Activated T-cell treated with anti-CD3 and anti-CD28 coated beads for 1 hour (primary cell): ENCODE measurements at places on chromosomes 6 and 20.

- peak; percentile 23 for DNase-seq
These were observed 496 bp downstream of the GRM4 start for GRCh38 chr6:34145161-34146020.

GRCh38 chr20:25632940-25633790 is 9.4 kb upstream of the NANP start:
- no peak for DNase-seq

DNA sequence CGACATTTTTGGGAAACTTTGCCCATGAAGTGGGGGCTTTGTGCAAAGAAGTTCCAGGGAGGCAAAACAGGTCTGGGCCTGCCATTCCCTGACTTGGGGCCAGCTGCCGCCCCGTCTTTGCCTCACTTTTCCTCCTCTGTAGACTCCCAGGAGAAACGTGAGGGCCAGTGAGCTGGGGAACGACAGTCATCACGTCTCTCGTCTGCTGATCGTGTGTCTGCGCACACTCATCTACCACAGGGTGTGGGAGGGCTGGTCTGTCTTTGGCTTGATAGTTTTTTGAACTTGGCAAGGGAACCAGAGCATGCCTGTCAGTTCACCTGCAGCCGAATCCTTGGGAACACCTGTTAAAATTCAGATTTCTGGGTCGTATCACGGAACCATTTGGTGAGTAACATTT is 8.5 kb downstream of the GHRH start:
- DNase-seq = no peak

DNA sequence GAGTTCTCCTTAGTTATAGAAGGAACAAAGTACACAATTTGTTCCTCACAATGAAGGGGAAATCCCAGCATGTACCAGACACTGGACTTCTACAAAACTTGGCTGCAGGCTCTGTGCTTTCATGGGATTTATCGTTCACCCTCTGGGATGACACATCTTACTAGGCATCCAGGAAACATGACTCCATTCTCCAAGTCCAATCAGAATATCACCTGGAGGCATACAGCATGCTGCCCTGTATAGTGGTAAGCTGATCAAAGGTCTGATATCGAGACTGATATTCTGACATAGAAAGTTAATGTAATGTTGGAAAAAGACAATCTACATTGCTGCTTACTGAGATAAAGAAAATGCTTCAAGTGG is 6.7 kb downstream of the RWDD2A start:
- no peak for DNase-seq

DNA sequence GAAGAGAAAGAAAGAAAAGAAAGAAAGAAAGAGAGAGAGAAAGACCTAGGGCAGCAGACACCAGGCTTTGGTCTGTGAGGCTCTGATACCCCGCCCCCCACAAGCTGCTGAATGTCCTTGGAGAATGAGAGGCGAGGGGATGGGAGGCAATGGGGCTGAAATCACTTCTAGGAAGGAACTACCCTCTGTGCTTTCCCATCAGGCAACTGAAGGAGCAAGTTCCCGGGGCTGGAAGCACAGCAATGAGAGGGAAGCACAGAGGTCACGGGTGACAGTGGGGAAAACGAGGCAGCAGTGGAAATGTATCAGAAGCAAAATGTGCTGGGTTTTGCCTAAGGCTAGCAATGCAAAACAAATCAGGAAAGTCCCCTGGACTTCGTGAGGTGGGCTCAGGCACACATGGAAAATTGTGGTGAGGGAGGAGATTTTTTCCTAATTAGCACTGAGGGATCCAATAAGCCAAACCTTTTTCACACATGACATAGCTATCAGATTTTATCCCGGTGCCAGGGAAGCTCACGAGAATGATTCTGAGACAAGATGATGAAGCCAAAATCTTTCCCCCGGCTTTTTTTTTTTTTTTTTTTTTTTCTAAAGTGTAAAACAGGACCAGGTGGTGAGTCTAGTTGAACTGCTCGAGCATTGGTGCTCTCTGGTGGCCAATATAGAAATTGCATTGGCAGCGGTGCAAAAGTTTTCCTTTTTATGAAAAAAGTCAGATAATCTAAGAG is 16.8 kb upstream of the ARFGEF2 start:
- peak; percentile 39 for DNase-seq

DNA sequence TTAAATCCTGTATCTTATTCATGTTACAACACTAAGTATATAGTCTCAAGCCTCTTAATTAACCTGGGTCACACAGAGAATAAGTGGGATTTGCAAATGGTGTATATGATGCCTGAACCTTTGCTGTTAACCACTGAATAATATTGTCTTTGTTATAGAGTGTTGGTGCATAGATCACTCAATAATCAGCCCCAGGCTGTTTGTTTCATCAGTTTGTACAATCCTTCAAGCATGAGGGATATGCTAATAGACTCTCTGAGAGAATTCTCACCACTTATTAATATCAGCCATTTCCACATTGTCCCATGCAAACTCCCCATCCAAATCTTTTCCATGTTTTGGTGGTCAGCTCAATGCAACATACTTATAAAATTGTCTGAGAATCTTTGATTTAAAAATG is 21.7 kb downstream of the OR2B6 start:
- DNase-seq = no peak

DNA sequence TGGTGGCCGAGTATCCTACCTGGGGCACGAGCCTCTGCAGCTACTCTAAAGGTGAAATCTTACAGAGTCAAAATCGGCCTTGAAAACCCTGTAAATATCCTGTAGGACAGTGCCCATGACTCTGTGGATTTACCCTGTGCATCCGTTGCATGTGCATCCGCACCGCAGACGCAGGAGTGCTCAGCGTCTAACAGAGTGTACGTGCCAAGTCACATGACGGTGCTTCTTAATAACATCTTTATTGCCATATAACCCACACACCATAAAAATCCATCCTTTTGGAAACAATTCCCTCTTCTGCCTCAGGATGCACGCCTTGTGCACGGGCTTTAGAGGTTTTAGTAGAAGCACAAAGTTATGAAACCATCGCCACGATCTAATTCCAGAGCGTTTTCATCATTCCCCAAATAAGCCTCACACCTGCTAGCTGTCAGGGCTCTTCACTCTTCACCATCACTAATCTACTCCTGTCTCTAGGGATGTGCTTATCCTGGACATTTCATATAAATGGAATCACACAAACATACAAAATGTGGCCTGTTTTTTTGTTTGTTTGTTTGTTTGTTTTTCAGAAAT is 384.5 kb upstream of the SULF2 start:
- DNase-seq = no peak

- DNase-seq = no peak
These were observed 15.7 kb upstream of the SAYSD1 start for GRCh38 chr6:39130691-39131090.

GRCh38 chr6:32906539-32906938 is 34.3 kb downstream of the HLA-DMB start:
- DNase-seq = no peak

DNA sequence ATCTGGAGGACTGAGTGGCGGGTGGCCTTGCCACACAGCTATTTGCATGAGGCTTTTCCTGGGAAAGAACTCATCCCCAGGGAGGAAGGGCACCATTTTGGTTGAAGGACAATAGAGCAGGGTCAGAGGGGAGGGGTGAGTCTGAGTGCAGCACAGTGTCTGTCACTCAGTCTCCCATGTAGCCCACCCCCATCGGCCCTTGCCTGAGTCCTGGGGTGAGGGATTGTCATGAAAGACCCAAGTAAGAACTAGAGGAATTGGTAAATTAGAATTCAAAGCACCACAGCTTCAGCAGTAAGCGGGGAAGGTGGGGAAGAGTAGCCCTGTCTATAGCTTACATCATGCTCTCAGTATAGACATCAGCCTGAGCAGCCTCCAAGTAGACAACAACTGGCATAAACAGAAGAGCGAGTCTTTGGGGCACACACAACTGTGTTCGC is 90.4 kb upstream of the TMEM30A start:
- no peak for DNase-seq

GRCh38 chr6:34489207-34489805 is 23.4 kb downstream of the PACSIN1 start:
- no peak for DNase-seq

GRCh38 chr6:167077241-167077932 is 45.5 kb upstream of the CCR6 start:
- no peak for DNase-seq

GRCh38 chr20:58045579-58045978 is 182.9 kb downstream of the ANKRD60 start:
- no peak for DNase-seq

DNA sequence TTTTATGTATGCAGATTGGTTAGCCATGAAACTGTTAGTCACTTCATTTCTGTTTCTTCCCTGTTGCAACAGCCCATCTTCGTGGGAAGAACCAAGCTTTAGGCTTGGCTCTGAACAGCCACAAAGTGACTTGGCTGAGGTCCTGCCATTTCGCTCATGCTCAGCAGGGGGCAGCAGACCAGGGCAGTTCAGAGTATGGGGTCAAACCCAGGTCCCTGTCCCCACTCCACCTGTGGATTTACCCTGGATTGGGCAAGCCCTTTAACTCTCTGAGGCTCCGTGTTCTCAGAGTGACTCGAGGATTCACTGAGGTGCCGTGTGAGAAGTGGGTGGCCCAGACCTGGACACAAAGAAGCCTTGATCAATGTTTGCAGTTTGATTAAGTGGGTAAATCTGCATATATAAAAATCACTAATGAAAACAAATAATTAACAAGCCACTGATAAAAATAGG is 19.8 kb upstream of the MAP1LC3A start:
- DNase-seq = peak; percentile 36

DNA sequence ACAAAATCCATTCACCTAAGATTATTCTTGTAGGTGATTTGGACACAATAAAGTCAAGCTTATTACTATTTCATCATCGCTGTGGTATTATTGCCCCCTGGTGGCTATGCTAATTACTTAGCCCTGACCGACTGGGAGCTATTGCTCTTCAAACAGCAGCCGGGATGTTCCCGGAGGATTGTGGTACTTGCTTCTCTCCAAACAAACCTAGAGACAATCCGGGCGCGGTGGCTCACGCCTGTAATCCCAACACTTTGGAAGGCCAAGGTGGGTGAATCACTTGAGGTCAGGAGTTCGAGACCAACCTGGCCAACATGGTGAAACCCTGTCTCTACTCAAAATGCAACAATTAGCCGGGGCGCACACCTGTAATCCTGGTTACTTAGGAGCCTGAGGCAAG is 15.4 kb upstream of the STMND1 start:
- DNase-seq = no peak

GRCh38 chr20:50613438-50614169 is 77.7 kb downstream of the RIPOR3 start:
- no peak for DNase-seq

DNA sequence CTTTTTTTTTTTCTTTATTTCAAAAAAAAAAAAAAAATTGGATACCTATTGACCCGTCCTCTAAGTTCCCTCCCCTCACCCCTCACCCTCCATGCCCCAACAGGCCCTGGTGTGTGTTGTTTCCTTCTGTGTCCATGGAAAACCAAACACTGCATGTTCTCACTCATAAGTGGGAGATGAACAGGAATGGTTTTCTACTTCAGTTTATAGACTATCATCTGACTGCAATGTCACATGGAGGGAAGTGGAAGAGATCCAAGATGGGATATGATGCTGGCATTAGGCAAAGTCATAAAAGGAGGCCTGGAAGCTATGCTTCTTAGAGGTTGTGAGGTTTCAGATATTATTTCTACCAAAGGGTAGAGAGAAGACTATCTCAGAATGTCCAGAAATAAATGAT is 237.5 kb downstream of the MAFB start:
- no peak for DNase-seq

DNA sequence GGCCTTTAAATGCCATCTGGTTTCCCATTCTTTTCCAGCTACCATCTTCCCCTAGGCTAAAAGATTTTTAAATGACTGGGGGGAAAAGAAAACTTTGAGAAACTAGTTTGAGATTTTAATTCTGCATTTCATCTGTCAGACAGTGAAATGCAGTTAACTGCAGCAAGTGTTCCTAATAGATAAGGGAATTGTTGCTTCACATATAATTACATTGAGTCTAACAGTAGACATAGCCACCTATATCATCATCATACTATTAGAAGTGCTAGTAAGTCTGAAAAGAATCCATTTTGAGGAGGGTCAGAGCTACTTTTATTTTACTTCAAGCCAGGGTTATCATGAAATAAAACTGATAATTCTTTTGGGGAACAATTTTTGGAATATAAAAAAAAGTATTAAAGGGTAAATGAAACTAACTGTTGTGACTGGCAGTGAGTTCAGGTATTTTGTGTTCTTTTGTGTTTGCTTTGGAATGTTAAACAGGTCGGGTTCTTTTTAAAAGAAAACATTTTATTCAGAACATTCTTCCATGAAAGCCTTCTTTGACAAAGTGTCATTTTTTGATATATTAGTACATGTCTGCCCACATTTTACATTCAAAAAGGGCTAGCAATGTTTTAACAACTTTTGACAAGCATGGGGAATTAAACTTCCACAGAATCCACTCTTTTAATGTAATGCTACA is 170.1 kb downstream of the HS3ST5 start:
- no peak for DNase-seq

GRCh38 chr6:36428911-36429310 is 13.7 kb downstream of the PXT1 start:
- DNase-seq = no peak

- no peak for DNase-seq
These were observed 16.7 kb upstream of the B3GAT2 start for GRCh38 chr6:70973604-70974003.

DNA sequence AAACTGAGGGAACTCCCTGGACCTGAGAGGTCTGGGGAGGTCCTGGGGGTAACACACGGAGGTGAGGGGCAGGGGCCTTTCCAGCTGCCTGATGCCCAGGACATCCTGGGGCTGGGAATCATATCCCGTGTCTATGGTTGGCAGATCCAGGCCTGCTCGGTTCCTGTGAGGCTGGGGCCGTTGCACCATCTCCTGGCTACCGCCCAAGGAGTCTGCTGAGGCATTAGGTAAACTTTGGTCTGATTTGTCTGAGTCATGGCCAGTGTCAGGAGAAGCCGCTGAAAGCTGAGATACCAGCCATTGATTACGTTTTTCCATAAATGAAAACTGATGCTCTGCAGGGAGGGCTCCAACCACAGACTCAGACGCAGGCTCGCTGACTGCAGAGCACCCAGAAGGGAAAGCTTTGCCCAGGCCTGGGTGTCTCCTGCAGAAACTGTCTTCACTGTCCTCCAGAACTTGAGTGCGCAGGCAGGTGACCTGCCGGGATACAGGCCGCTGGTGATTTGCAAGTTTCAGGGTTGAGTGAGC is 14.2 kb downstream of the TRAF3IP2 start:
- no peak for DNase-seq

- no peak for DNase-seq
These were observed 97.9 kb downstream of the SOD2 start for GRCh38 chr6:159595173-159595572.

- no peak for DNase-seq
These were observed 19.9 kb downstream of the KCNS1 start for GRCh38 chr20:45080867-45081624.
